ENCODE measurements at places on chromosomes 16 and 17. TPM values are rescaled to one million over a fixed set of nuclear protein-coding genes. Genes with fewer than 3 reads are reported as not detected.

The SDK2 gene
- total RNA-seq = 1.8 TPM

The CCL16 gene
- not detected for total RNA-seq

The KRTAP1-5 gene
- total RNA-seq = not detected

The ORC6 gene
- 46.6 TPM for total RNA-seq

The TAOK1 gene
- 21.9 TPM for total RNA-seq

The MPV17L gene
- 4.7 TPM for total RNA-seq

The AMDHD2 gene
- total RNA-seq = 21.0 TPM

The FSCN2 gene
- total RNA-seq = 1.0 TPM

The TRIM47 gene
- total RNA-seq = 178 TPM

The AHSP gene
- not detected for total RNA-seq
